T-helper 17 cell (primary cell): ENCODE measurements at places on chromosomes 6 and 20. TPM values are rescaled to one million over a fixed set of nuclear protein-coding genes. Genes with fewer than 3 reads are reported as not detected.

GRCh38 chr6:140816681-140817080 is 1316.0 kb upstream of the GJE1 start:
- no peaks in the 10 kb centered on the region for H3K4me1 ChIP-seq
- H3K4me3 ChIP-seq, result no peak overlapping the region
- no peak overlapping the region for H3K27ac ChIP-seq
- H3K36me3 ChIP-seq, result no peaks in the 10 kb centered on the region
- peaks cover 8% of the 10 kb centered on the region for H3K27me3 ChIP-seq
- DNase-seq, result no peak

GRCh38 chr6:141938664-141939063 is 194.1 kb upstream of the GJE1 start:
- H3K4me3 ChIP-seq, result no peak overlapping the region
- peaks cover 2% of the 10 kb centered on the region for H3K36me3 ChIP-seq
- H3K4me1 ChIP-seq, result no peaks in the 10 kb centered on the region
- no peak for DNase-seq
- H3K27ac ChIP-seq, result no peak overlapping the region
- no peaks in the 10 kb centered on the region for H3K27me3 ChIP-seq

DNA sequence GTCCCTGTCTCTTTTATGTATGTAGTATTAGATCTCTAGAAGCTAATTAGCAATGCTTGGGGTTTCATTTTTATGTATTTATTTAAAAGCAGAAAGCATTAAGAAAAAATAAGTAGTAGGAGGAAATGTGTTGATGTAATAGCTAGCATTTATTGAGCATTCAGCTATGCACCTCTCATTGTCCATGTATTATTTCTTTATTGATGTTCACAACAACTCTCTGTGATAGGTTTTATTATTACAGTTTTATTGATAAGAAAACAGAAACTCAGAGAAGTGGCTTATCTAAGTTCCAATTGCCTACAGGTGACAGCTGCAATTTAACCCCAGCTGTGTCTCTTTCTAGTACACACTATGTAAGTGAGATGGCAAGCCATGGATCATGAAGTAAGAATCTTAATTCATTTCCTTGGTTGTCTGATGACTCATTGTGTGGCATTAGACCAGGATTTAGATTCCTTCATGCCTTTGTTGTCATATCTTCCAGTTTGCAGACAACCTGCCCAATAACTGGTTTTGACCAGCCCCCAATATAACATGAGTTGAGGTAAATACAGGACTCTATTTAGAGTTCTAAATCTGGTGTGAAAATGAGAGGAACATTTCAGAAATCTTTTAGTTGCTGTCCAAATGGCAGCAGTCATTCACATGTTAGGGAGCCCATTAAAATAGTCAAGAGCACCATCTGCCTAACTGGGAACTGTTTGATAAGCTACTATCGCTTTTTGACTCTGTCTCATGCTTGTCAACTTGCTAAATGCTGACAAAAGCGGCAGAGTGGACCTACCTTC is 170.8 kb upstream of the PHACTR1 start:
- H3K36me3 ChIP-seq, result no peaks in the 10 kb centered on the region
- no peak for DNase-seq
- H3K4me1 ChIP-seq, result no peaks in the 10 kb centered on the region
- no peak overlapping the region for H3K27ac ChIP-seq

- no peak for DNase-seq
- no peak overlapping the region for H3K27ac ChIP-seq
- no peaks in the 10 kb centered on the region for H3K27me3 ChIP-seq
- peaks cover 26% of the 10 kb centered on the region for H3K4me1 ChIP-seq
Observed at GRCh38 chr6:113971741-113972140, 793 bp upstream of the HDAC2 start.

DNA sequence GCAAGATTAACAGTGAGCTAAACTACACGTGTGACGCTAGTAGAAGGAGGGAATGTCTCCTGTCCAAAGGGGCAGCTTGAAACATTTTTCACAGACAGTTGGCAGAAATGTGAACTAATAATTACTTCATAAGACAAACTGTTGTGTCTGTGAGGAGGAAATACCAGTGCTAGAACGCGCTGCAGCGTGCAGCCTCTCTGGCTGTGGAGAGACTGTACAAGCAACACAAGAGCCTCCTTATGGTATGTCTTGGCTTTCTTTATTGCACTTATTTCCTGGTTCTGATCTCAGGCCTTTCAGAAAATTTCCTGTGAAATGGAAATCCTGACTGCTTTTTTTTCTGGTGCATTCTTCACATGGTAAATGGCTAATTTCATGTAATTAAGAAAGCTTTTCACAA is 25.3 kb upstream of the TIAM2 start:
- no peaks in the 10 kb centered on the region for H3K27me3 ChIP-seq
- no peak overlapping the region for H3K27ac ChIP-seq
- no peak overlapping the region for H3K4me3 ChIP-seq
- no peaks in the 10 kb centered on the region for H3K36me3 ChIP-seq
- no peaks in the 10 kb centered on the region for H3K4me1 ChIP-seq
- no peak for DNase-seq

DNA sequence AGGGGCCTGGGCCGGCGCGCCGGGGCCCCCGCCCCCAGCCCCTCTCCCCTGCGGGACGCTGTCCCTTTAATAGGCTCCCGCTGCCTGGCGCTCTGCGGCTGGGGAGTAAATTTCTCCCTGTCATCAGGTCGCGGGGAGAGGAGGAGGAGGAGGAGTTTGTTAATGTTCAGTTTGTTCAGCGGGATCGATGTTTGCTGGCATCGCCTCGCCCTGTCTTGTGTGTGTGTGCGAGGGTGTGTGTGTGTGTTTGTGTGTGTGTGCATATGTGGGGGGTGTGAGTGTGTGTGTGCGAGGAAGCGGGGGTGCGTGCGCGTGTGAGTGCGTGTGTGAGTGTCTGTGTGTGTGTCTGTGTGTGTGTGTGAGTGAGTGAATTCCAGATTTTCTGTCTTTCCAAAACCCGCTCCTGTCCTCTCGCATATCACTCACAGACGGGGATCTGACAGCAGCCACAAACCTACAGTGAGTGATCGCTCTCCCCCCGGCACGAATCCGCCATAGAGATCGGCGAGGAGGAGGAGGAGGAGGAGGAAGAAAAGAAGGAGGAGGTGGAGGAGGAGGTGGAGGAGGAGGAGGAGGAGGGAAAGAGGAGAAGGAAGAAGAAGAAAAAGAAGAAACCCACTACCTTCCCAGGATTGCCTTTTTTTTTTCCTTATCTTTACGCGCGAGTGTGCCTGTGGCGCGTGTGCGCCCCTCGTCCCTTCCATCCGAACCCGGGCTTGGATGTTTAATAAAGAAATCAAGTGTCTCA is at the start of gene TSHZ2:
Gene TSHZ2 (plus strand): TSS at position 169 of the 748 bp plus-strand sequence. CDS start 936 bp downstream, outside the sequence.
- DNase-seq, result peak; percentile 40
- peaks cover 41% of the 10 kb centered on the region for H3K27me3 ChIP-seq
- peak within 1 kb of the TSS; percentile 92 for H3K27ac ChIP-seq
- peak within 1 kb of the TSS; percentile 92 for H3K4me3 ChIP-seq
- H3K36me3 ChIP-seq, result peaks cover 8% of the 10 kb centered on the region

GRCh38 chr6:72748759-72749158 is 126.9 kb downstream of the KCNQ5 start:
- no peak overlapping the region for H3K27ac ChIP-seq
- H3K36me3 ChIP-seq, result no peaks in the 10 kb centered on the region
- no peak for DNase-seq
- no peak overlapping the region for H3K4me3 ChIP-seq

DNA sequence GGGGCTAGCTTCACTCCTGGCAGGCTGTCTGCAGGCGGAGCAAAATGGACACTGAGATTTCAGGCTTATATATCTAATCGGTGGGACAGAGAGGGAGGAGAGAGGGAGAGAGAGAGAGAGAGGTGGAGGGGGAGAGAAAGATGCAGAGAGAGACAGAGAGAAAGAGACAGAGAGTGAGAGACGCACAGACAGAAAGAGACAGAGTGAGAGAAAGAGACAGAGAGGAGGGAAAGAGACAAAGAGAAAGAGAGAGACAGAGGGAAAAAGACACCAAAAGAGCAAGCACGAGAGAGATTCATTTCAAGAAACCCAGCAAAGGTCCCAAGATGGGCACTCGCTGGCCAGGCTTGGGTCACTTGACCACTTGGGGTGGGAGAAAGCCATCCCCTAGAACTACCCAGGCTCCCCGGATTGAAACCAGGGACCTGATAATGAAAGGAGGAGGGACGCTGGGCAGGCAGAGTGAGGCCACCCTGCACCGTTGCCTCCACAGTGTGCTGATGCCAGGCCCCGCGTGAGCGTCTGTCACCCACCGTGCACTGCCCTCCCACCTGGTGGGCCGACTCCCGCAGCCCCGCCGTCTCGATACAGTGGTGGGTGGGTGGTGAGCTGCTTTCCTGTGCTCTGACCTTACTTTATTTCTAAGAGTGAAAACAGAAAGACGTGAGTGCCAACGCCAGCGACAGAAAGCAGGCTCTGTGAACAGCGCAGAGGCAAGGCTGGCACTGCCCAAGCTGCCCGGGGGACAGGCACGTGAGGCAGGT is 67.9 kb upstream of the SLCO4A1 start:
- no peak overlapping the region for H3K4me3 ChIP-seq
- H3K36me3 ChIP-seq, result peaks cover 5% of the 10 kb centered on the region
- H3K27ac ChIP-seq, result no peak overlapping the region
- H3K27me3 ChIP-seq, result peaks cover 49% of the 10 kb centered on the region
- DNase-seq, result no peak
- H3K4me1 ChIP-seq, result no peaks in the 10 kb centered on the region

GRCh38 chr6:64482631-64483030 is 847.0 kb downstream of the PHF3 start:
- H3K27me3 ChIP-seq, result no peaks in the 10 kb centered on the region
- no peak overlapping the region for H3K4me3 ChIP-seq
- no peak for DNase-seq

DNA sequence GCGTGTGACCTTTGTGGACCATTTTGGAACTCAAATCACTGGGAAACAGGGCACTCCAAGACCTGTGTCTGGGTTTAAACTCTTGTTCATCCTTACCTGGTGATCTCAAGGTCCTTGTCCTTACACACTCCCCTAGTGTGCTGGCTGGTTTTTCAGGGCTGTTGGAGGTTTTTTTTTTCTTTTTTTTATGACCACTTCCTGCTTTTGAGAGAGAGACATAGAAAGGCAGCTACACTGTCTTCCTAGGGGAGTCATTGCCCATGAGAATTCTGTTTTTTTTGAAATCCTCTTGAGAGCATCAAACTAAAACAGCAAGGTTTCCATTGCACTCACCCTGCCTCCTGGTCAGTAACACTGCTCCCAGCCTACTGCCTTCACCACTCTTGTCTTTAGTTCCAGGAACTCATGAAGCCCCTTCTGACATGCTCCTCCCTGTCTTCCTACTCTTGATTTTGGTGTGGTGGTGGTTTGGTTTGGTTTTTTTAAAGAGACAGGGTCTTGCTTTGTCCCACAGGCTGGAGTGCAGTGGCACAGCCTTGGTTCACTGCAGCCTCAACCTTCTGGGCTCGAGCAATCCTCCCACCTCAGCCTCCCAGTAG is 28.6 kb downstream of the PRPH2 start:
- no peak for DNase-seq
- H3K4me1 ChIP-seq, result peaks cover 16% of the 10 kb centered on the region
- H3K27ac ChIP-seq, result peak overlapping the region; percentile 91
- H3K27me3 ChIP-seq, result no peaks in the 10 kb centered on the region
- H3K36me3 ChIP-seq, result peaks cover 6% of the 10 kb centered on the region

DNA sequence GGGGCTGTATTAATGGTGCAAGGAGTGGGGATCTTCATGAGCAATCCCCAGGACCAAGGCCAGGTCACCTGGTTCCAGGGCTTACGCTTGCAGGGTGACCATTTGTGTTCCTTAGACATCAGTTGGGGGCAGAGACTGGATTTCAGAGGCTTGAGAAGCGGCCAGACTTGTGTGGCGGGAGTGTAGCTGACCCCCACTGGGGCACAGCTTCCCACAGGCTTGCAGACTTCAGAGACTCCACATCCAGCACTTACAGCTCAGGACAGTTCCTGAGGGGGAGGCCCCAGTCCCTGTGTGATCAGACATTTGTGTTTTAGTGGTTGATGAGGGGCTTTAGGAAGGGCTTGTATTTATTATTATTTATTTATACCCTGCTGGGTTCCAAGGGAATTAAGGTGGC is 15.3 kb downstream of the TJAP1 start:
- H3K36me3 ChIP-seq, result no peaks in the 10 kb centered on the region
- H3K4me3 ChIP-seq, result peak overlapping the region; percentile 50
- H3K27me3 ChIP-seq, result no peaks in the 10 kb centered on the region
- peak overlapping the region; percentile 89 for H3K27ac ChIP-seq
- no peak for DNase-seq

DNA sequence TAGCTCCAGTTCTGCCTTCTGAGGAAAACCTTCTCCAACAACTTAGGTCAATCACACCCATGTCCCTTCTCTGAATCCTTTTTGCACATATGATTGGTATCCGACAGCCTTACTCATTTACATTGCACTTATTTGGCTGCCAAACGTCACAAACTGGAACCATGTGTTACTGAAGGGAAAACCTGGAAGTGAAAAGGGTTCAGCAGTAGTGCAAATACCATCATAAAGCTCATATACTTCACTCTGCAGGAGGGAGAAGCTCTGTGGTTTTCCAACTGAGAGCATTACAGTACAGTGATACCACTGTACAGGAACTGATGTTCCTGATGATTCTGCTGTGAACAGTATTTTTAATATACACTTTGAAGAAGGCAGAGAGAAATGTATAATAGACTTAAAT is 87.8 kb downstream of the SLC16A10 start:
- no peak for DNase-seq

GRCh38 chr6:111837641-111838500 is 35.4 kb downstream of the FYN start:
- peaks cover 62% of the 10 kb centered on the region for H3K4me1 ChIP-seq
- H3K27me3 ChIP-seq, result no peaks in the 10 kb centered on the region
- no peak overlapping the region for H3K27ac ChIP-seq
- no peak for DNase-seq
- H3K4me3 ChIP-seq, result peak overlapping the region; percentile 89

DNA sequence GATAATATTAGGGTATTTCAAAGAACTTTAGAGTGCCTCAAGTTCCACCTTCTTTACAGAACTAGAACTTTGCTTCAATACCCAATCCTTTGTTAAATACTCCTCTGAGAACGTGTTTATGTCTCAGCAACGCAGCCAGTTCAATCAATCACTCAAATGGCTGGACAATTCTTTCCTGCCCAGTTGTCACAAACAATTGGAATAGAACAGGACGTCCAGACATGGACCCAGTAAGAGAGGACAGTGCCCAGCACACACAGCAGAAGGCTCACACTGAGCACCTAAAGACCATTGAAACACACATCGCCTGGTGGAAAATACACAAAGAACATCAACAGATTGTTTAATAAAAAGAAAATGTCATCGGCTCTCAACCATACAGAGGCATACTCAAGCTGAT is 140.6 kb downstream of the TTLL2 start:
- no peak overlapping the region for H3K27ac ChIP-seq
- peaks cover 6% of the 10 kb centered on the region for H3K4me1 ChIP-seq
- DNase-seq, result no peak
- H3K4me3 ChIP-seq, result no peak overlapping the region

The AGER gene
- 22.2 TPM for total RNA-seq

The HSPA12B gene
- total RNA-seq, result not detected

The SAPCD1 gene
- 3.6 TPM for total RNA-seq

The SH3BGRL2 gene
- 2.1 TPM for total RNA-seq

The SPDEF gene
- 0.23 TPM for total RNA-seq

The BFSP1 gene
- total RNA-seq, result 0.21 TPM

The SRSF12 gene
- total RNA-seq, result not detected

The SLC17A3 gene
- 1.3 TPM for total RNA-seq

The FAM229B gene
- total RNA-seq, result 0.50 TPM

The RPS6KA2 gene
- total RNA-seq, result 5.9 TPM

The MYL9 gene
- total RNA-seq, result 3.4 TPM
